Natural killer cell treated with Interleukin-12 subunit alpha and Interleukin-12 subunit beta and Interleukin-15 and Interleukin-18, amount 100 ng/mL, for 72 hours (primary cell): ENCODE measurements at places on chromosomes 1 and 21. TPM values are rescaled to one million over a fixed set of nuclear protein-coding genes. Genes with fewer than 3 reads are reported as not detected.

DNA sequence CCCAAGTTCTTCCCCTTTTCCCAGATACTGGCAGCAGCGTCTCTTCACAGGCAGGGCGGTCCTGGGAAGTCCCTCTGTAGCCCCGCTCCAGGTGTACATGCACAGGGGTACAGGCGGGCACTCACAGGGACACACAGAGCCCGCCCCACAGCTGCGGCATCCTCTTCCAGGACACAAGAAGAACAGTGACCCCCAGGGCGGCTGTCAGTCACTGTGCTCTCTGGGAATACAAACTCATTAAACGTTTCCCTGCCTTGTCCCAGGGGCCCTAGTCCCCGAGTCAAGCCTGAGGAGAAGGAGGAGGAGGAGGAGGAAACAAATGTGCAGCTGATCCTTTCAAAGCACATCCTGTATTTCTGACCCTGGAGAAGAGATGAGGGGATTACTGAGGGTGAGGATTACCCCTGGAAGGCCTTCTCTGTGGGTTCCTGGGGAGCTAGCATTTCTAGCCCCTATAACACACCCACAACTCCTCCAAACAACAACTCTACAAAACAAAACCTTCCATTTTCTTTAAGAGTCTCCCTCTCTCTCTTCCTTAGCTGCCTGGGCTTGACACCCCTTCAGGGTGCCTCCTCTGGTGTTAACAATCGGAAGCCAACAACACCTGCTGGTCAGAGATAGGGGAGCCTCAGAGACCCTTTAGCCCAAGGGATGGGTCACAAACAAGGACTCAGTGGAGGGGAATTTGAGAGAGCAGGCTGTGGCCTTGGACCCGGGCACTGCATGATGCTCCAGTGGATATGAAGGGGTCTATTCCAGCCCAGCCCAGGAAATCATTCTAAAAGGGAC lies 28.4 kb upstream of the DMBX1 start:
- DNase-seq = no peak

- DNase-seq = no peak
Observed at GRCh38 chr1:75811211-75811981, 14.7 kb downstream of the MSH4 start.

GRCh38 chr21:39489380-39489924 lies 37.7 kb downstream of the SH3BGR start:
- no peak for DNase-seq

Gene RGS8
- total RNA-seq = not detected
